ENCODE measurements at places on chromosomes 7 and 10. TPM values are rescaled to one million over a fixed set of nuclear protein-coding genes. Genes with fewer than 3 reads are reported as not detected.

Gene HGF
- total RNA-seq, result not detected

Gene PLXDC2
- total RNA-seq, result 0.02 TPM

Gene SRPK2
- 35.4 TPM for total RNA-seq

Gene NFE2L3
- 9.5 TPM for total RNA-seq

Gene PKD2L1
- 0.07 TPM for total RNA-seq

Gene HMX2
- total RNA-seq, result 0.23 TPM

Gene TMEM130
- 0.29 TPM for total RNA-seq

Gene STOX1
- total RNA-seq, result 0.45 TPM

Gene PODXL
- 39.2 TPM for total RNA-seq

Gene H2BK1
- not detected for total RNA-seq
